ENCODE measurements at places on chromosomes 5 and 9.

DNA sequence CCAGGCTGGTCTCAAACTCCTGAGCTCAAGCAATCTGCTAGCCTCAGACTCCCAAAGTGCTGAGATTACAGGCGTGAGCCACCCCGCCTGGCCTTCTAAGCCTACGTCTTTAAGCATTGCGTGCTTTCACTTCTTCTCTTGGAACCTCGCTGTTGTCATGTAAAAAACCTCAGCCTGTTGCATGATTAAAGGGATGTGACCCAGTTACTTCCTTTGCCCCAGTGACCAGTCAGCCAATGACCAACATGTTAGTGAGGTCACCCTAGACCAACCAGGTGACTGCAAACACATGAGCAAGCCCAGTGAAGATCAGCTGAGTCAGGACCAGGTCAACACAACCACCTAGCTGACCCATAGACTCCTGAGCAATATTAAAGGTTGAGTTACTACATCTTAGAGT, 10.5 kb downstream of the KIF4B start:
- no peak for DNase-seq

DNA sequence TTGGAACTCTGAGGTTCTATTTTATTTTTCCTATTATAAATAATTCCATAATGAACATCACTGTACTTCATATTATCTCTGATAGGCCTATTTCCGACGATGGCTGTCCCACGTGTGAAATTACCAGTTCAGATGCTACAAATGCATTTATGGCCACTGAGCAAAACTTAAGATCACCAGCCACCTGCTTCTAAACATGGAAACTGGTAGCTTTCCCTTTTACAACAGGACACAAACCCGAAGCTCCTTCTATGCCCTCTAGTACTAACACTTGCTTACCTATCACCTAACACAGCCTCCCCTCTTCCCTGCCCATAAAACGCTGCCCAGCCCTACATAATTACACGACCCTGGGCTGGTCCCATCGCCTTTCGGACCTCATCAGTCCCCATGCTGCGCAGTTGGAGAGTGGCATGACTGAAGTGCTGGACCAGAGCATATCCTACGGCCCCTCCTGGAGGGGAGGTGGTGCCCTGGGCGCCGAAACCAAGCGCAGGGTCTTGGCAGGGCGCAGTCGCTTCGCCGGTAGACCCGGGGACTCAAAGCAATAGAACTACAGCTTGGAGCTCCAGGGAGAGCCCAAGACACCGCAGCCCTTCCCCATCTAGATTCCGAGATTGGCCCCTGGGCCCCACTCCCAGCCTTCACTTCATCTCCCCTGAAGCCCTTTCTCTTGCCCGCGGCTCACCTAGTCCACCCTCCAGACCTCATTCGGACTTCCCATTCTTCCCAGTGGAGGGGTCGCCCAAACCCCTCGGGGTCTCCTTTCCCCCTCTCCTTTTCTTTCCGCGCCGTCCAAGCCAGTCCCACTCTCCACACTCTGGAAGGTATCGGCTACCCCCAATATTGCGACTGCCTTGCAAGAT, 1.0 kb upstream of the SAP30L start:
- DNase-seq: no peak

DNA sequence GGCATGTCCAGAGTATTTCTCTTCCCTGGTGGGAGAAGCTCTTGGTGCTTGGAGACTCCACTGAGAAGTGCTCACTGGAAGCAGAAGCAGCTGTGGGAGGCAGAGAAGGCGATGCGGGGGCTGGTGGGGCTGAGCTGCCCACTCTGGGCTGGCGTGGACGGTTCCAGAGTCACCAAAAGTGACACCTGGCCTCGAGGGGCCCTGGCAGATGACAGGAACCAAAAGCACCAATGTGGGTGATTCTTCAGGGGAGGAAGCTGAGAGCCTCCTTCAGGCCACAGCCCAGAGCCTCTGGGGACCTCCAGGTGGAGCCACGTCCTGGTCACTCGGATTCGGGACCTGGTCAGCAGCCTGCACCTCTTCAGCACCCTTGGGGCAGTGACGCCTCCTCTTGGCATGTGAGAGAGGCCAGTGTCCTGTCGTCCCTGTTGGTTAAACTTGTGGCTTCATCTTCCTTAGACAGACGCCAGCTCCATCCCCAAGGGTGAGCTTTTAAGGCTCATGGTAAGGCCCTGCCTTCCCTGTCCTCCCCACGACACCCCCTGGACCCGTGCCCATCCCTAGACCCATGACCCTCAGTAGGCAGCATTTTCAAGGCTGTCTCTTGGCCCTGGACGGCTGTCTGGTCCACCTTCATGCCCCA, 78.7 kb upstream of the IRX4 start:
- no peak for DNase-seq

DNA sequence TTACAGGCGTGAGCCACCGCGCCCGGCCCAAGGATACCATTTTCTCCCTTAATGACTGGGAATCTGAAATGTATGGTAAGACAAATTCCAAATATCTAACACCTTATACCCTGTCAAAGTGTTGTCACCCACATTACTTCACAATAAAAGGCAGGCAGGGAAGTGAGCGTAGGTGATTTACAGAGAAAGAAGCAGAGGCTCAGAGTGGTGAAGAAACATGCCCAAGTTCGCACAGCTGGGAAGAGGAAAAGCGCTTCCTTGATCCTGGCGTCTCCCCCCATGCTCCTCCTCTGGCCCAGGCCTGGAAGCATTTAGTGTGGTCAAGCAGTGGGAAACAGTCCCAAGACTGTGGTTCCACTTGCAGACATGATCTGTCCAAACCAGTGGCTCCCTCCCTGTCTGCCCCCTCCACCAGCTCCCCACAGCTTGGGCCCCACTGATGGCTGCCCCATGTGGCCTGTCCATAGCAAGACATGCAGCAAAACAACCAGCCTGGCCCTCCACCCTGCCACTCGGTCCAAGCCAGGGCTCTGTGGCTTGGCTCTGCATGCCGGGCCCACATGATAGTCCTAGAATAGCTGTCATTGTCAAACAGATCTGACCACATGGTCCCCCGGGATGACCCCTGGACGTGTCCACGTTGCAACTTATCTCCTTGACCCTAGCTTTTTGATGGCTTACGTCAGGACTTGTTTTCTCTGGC, 107.2 kb downstream of the TTLL11 start:
- no peak for DNase-seq

DNA sequence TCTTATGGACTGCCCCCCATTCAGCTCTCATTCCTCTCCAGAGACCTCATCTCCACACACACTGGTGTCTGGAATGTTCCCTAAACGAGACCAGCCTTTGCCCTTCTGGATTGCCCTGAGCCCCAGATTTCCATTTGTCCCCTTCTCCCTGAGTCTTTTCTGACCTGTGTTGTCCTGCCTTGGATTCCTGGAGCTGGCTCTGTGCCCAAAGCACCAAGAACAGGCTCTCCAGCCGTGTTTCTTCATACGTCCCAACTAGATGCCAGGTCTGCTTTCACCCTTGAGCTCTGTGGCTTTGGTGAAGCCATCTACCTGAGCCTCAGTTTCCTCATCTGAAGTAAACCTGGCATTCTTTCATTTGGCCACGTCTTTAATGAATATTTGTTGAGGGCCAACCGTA, 6.3 kb downstream of the CCDC180 start:
- DNase-seq: no peak
